ENCODE measurements at places on chromosomes 13 and 19. TPM values are rescaled to one million over a fixed set of nuclear protein-coding genes. Genes with fewer than 3 reads are reported as not detected.
A peak's percentile ranks its signal among the peaks of the same experiment; 100 is the strongest.

DNA sequence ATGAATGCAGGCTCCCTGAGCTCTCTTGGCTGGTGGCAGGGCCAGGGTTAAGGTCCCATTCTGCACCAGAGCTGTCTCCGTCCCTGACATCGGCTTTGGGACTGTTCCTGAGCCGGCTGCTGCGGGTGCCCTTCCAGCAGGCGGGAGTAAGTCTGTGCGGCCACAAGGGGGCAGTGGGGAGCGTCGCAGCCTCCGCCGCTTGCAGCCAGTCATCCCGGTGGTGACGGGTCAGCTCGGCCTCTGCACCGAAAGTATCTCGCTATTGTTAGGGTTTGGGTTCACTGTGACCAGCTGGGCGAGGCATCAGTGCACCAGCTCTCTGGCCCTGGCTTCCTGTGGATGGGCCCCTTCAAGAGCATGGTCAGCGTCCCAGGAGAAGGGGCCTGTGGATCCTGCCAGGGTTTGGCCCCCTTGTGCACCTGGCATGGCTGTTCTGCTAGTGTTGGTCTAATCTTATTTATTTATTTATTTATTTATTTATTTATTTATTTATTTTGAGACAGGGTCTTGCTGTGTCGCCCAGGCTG is 15.1 kb downstream of the NDUFB7 start:
- DNase-seq: peak; percentile 73

- no peak for DNase-seq
These were observed 12.2 kb upstream of the KCTD15 start for GRCh38 chr19:33784432-33784831.

BICRA gene
- total RNA-seq: 20.2 TPM

RNF225 gene
- total RNA-seq: 0.45 TPM

DNA sequence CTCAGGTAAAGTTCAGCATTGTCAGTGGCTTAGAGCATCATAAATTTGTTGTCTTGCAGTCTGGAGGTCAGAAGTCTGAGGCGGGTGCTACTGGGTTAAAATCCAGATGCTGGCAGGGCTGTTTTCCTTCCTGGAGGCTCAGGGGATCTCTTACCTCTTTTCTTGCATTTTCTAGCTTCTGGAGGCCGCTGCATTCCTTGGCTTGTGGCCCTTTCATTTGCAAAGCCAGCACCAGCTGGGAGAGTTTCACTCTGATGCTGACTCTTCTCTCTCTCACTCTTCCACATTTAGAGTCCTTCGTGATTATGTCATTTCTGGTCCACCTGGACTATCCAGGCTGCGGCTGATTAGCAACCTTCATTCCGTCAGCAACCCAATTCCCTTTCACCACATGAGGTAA is 38.1 kb upstream of the SLC10A2 start:
- no peak for DNase-seq

DNA sequence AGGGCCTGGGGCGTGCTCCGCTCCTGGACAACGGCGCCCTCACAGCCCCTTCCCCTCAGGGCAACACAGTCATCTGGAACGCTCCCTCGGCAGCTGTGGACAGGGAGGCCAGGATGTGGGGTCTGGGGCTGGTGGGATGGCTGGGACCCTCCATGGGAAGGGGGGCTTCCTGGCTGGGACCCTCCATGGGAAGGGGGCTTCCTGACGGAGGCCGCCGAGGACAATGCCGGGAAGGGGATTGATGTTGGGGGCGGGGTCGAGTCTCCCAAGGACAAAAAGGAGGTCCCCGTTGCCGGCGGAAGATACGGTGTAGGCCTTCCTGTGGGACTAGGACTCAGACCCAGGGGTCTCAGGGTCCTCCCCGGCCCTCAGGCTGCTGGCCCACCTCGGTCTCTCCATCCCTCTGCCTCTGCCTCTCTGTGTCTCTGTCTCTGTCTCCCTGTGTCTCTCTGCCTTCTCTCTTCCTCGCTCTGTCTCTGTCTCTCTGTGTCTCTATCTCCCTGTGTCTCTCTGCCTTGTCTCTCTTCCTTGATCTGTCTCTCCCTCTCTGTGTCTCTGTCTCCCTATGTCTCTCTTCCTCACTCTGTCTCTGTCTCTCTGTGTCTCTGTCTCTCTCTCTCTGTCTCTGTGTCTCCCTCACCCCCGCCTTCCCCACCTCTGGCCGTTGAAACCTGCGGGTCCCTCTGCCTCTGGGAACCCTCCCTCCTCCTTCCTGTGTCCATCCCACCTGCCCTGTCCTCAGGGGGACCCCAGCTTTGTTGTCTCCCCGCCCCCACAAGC is 2.7 kb upstream of the MADCAM1 start:
- no peak for DNase-seq

DNA sequence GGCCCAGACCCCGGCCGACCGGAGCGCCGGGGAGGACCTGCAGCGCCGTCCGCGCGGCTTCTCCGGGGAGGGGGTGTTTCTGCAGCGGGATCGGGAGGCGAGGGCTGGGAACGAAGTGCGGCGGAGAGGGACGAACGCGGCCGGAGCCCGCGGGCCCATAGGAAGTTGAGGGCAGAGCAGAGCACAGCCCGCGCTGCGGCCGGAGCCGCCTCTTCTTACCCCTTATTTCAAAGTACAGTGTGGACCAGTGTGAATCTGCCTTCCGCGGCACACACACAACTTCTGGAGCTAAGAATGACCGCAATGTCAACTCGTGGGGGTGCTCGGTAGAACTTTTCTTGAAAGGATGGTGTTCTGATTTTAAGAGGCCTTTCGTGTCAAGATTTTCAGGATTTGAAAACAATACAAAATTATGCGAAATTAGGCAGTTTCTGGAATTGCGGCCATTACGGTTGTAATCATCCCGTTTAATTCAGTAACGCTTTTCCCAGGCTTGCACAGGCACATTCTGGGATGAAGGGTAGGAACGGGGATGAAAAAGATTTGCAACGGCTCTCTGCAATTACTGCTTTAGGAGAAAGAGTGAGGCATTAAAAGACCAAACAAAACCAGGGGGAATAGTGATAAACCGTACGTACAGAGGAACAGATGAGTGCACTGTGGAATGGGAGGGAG is 821 bp downstream of the TDRD3 start:
- DNase-seq: peak; percentile 50

IFNL4 gene
- not detected for total RNA-seq

DNA sequence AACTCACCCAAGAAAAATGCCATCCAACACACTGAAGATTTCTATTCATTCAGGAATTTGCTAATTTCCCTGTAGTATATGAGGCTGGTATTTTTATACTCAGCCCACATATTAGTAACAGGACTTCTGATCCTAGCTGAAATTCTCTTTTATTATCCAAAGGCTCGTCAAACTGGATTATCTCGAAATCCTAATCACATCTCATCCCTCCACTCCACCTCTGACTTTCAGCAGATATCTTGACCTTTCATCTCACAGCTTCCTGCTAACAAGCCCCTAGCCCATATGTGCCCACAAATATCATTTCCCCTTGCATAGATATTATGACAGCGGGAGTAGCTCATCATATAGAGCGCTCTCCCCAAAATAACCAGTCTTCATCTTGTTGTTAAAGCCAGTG is 279.7 kb downstream of the FGF14 start:
- no peak for DNase-seq

ZNF587B gene
- 14.6 TPM for total RNA-seq

DNA sequence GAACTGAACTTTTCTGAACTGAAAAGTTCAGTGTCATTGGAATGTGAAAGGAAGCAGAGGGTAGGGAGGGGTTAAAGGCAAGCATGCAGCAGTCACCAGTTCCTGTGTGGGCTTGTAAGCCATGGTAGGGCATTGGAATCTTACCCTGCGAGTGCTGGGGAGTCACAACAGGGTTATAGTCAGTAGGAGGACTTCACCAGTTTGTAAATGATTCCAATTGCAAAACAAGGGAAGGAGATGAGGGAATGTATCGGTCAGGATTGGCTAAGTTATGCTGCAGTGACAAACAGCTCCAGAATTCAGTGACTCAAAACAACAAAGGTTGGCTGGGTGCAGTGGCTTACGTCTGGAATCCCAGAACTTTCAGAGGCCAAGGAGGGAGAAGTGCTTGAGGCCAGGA is 12.8 kb downstream of the LYPD3 start:
- DNase-seq: no peak

DNA sequence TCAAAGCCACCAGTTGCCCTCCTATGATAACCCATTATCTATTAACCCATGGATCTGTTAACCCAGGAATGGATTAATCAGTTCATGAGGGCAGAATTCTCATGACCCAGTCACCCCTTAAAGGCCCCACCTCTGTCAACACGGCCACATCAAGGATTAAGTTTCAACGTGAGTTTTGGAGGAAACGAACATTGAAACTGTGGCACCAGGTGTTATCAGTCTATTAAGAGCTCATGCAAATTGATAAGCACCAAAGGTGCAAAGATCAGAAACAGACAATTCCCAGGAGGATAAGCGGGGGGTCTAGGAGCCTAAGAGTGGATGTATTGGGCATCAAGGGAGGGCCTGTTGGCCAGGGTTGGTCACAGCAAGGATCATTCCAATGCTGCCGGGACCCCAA is 19.9 kb upstream of the ELAVL1 start:
- DNase-seq: no peak

DNA sequence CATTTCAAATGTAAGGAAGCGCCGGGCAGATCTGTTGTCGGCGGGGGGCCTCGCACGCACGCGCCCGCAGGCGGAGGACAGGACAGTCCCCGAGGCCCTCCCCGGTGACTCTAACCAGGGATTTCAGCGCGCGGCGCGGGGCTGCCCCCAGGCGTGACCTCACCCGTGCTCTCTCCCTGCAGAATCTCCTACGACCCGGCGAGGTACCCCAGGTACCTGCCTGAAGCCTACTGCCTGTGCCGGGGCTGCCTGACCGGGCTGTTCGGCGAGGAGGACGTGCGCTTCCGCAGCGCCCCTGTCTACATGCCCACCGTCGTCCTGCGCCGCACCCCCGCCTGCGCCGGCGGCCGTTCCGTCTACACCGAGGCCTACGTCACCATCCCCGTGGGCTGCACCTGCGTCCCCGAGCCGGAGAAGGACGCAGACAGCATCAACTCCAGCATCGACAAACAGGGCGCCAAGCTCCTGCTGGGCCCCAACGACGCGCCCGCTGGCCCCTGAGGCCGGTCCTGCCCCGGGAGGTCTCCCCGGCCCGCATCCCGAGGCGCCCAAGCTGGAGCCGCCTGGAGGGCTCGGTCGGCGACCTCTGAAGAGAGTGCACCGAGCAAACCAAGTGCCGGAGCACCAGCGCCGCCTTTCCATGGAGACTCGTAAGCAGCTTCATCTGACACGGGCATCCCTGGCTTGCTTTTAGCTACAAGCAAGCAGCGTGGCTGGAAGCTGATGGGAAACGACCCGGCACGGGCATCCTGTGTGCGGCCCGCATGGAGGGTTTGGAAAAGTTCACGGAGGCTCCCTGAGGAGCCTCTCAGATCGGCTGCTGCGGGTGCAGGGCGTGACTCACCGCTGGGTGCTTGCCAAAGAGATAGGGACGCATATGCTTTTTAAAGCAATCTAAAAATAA is 18.2 kb downstream of the IL17D start:
- no peak for DNase-seq

- no peak for DNase-seq
These were observed 988 bp downstream of the LRRC4B start for GRCh38 chr19:50567052-50567841.

DNA sequence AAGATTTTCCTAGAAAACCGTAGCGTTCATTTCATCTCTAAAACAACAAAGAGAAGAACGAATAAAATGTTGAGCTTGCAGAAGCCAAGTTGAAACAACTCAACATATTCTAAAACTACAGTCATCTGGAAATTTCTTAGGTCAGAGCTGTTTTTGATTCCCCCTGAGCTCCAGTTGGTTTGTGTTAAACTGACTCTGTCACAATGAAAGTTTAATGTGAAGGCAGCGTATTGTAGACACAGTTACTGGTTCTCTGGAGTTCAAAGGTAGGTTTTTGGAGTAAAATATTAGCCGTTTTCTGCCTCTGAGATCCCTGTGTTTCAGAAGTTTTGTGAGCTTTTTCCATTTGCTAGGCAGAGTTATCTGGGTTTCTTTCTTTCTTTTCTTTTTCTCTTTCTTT is 2.2 kb downstream of the ARHGEF7 start:
- DNase-seq: no peak

GRCh38 chr19:17931532-17932191 is 1.2 kb upstream of the CCDC124 start:
- no peak for DNase-seq

DNA sequence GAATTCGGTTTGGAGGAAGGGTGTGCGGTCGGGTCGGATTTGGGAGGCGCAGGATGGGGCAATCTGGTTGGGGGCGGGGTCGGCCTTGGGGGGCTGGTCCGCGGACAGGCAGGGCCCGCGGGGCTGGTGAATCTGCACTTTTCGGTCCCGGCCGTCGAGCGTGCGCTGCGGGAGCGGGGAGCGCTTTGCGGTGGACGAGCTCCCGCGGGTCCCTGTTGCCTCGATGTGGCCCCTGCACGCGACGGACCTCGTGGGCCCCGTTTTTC is 11.9 kb downstream of the PEAK3 start:
- DNase-seq: peak; percentile 50

SYT3 gene
- total RNA-seq: not detected

PODNL1 gene
- total RNA-seq: 0.35 TPM

DNA sequence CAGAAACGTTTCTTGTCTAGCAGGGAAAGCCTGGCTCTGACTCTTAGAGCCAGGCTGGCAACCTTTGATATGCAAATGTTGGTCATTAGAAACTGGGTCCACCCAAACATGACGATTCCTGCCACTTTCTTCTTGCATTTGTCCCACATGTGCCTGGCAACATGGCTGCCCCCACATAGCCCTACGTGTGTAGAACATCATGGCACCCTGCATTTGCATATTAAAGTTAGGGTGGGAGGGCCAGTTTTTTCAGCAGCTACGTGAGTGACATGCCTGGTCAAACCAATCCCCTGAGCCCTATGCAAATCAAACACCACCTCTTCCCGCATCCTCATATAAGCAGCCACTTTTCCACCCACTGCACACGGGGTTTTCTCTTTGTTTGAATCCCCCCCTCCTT is 95.0 kb downstream of the LIG4 start:
- no peak for DNase-seq

ACER1 gene
- 0.15 TPM for total RNA-seq

DNA sequence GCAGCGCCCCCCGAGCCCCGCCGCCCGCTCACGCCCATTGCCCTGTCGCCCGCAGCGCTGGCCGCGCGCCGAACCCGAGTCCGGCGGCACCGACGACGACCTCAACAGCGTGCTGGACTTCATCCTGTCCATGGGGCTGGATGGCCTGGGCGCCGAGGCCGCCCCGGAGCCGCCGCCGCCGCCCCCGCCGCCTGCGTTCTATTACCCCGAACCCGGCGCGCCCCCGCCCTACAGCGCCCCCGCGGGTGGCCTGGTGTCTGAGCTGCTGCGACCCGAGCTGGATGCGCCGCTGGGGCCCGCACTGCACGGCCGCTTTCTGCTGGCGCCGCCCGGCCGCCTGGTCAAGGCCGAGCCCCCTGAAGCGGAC is 518 bp downstream of the KLF2 start:
- DNase-seq: peak; percentile 71

DNA sequence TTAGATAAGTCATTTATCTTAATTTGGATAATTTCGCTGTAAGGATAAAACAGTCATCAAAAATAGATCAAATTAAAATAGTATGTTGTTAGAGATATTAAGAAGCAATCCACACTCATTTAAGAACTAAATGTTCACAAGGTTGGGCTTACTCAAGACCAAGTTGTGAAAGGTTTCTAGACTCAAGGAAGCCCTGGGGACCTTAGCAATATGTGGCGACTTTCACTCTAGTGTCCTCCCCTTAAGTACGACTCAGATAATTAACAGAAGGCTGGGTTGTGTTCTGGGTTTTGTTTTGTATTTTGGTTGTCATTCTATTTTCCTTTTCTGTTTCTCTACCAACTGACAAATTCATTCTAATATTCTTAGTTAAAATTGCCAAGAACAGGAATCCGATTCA is 1008.0 kb downstream of the PCDH9 start:
- DNase-seq: no peak

ZNF93 gene
- 11.7 TPM for total RNA-seq

GCDH gene
- total RNA-seq: 25.1 TPM

POU4F1 gene
- total RNA-seq: 0.28 TPM

- peak; percentile 93 for DNase-seq
These were observed at the start of gene NDUFS7 for GRCh38 chr19:1383312-1384084. Gene NDUFS7, plus strand, starts transcription at chr19:1383907. Its CDS starts 20 bp downstream, at chr19:1383927.

Data from activated CD4-positive, alpha-beta memory T cell treated with anti-CD3 and anti-CD28 coated beads, Interleukin-2, amount 10 ng/mL, durations not matched to agents 7 days and 5 days (primary cell).